ENCODE measurements at places on chromosomes 5 and 9.

GRCh38 chr5:43231977-43232376 lies 40.0 kb downstream of the NIM1K start:
- no peak for DNase-seq

DNA sequence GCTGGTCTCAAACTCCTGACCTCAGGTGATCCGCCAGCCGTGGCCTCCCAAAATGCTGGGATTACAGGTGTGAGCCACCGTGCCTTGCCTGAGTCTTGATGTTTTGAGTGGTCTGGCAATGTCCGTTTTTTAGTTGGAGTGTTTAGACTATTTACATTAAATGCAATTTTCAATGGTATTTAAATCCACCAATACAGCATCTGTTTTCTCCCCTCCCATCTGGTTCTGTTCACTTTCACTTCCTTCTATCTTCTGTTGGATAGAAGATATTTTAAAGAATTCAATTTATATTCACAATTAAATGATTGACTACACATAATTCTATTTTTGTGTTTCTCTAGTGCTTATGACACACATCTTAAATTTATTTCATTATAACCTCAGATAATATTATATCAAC lies 26.0 kb upstream of the PCAT7 start:
- DNase-seq = no peak

GRCh38 chr9:36928210-36928609 lies 105.9 kb downstream of the PAX5 start:
- DNase-seq = no peak

DNA sequence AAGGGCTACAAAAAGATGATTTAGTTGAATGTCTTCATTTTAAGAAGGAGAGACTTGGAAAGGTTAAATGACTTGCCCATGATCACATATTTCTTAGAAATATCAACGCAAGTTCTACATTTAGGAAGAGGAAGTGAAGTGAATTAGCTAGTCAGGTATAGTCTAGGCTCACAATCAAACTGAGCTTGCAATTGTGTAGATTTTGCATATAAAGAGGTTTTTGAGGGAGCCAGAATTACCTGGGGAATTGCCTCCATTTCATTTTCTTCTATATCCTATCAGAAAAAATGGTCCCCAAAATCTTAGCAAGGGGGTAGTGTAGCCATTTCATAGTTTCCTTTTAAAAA lies 71.3 kb downstream of the MFAP3 start:
- DNase-seq = no peak

DNA sequence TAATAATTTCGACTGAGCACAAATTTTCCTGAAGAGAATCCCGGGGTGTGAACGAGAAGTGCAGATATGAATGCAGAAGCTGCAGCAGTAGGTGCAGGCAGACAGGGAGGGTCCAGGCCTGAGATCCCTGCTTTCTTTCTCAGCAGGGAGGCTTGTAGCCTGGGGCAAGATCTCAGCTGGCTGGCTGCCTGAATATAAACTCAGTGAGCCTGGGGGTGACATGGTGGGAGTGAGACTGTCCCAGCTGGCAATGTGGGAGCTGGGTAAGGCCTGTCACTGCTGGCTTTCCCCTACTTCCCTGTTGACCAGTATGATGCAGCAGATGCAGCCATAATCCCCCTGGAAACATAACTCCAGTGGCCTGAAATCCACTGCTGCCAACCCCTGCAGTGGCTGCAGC lies 325.2 kb downstream of the CETN3 start:
- DNase-seq = no peak

DNA sequence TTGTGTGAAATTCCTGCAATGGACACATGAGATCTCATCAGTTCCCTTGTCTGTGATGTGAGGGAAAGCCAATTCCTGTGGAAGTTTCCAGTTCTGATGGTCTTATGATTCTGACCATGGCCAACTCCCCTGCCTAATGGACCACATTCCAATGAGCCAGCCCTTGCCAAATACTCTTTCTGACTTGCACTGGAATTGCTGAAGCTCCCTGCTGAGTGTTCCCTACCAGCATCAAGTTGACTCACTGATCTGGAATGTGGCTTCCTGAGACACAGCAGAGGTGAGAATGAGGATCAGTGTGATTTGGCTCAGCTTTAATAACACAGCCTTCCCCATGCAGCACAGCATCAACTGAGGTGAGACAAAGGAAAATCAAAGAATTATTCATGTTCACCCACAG lies 427.8 kb downstream of the KDM4C start:
- no peak for DNase-seq

DNA sequence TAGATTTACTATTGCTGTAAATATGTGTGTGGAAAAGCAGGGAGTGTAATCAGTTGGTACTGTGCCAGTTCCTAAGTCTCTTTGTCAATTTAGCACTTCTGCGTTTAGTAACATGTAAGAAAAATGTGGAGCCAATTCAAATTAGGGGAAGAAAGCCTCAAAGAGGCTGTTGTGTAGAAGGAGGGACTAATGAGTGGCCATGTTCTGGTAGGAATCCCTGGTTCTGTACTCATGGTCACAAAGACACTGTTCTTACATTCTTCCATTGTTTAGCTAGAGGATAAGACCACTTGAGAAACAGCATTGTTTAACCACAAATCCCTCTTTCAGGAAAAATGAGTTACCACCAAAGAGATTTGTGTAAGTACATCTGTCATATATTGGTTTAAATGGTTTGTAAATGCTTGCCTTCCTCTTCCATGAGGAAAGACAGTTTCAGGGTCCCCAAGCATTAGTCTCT lies 14.9 kb downstream of the ARHGEF28 start:
- DNase-seq = no peak

- DNase-seq = no peak
Observed at GRCh38 chr5:61438298-61438970, 106.4 kb downstream of the ZSWIM6 start.

GRCh38 chr5:112221128-112221527 lies 197.9 kb downstream of the EPB41L4A start:
- DNase-seq = no peak
